Uterine smooth muscle cell (primary cell): ENCODE measurements at places on chromosomes 6 and 20. TPM values are rescaled to one million over a fixed set of nuclear protein-coding genes. Genes with fewer than 3 reads are reported as not detected.

ADGRF5 gene
- under 0.01 TPM in 2 replicates for total RNA-seq

MCM9 gene
- total RNA-seq = 14.1 and 17.2 TPM in 2 replicates

TBC1D20 gene
- total RNA-seq = 36.1 and 51.9 TPM in 2 replicates

C20orf204 gene
- 0.77 and 1.2 TPM in 2 replicates for total RNA-seq

PKIB gene
- 3.1 and 3.8 TPM in 2 replicates for total RNA-seq

OR12D3 gene
- total RNA-seq = not detected in 2 replicates

BPIFA1 gene
- total RNA-seq = not detected in 2 replicates

FNDC1 gene
- under 0.01 TPM in 2 replicates for total RNA-seq

BEND3 gene
- total RNA-seq = 1.2 and 2.2 TPM in 2 replicates

BCKDHB gene
- total RNA-seq = 11.7 and 12.7 TPM in 2 replicates

EPPIN gene
- not detected in 2 replicates for total RNA-seq

RNF182 gene
- 1.1 and 1.8 TPM in 2 replicates for total RNA-seq

PERP gene
- total RNA-seq = 22.5 and 29.4 TPM in 2 replicates

GJA1 gene
- 355 and 1,114 TPM in 2 replicates for total RNA-seq

VGLL2 gene
- total RNA-seq = not detected in 2 replicates

LGSN gene
- not detected in 2 replicates for total RNA-seq

HLA-DPA1 gene
- 0.55 and 4.0 TPM in 2 replicates for total RNA-seq

CTAGE9 gene
- not detected in 2 replicates for total RNA-seq

ASIP gene
- total RNA-seq = not detected in 2 replicates

CLPSL2 gene
- total RNA-seq = not detected in 2 replicates

POU5F1 gene
- total RNA-seq = not detected in 2 replicates

GSTA3 gene
- not detected in 2 replicates for total RNA-seq
